GM10248 (cell line): ENCODE measurements at places on chromosomes 4 and X.

DNA sequence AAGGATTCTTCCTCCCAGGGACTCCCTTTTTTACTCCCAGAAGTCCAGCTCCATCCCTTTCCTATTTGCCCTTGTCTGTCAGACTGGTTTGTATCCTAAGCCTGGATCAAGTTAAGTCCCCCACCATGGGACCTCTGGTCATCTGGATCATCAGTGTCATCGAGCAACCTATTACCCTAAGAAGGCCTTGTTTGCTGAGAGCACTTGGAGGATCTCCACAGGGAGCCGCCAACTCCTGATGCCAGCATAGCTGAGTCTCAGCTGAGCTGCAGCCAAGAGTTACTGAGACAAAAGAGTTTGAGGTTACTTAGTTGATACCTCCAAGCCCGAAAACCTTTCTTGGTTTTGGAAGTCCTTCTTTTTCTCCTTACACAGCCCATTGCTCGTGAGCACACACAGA, 10.1 kb upstream of the DAPP1 start:
- DNase-seq = no peak

GRCh38 chrX:19924285-19924684, 36.9 kb upstream of the SH3KBP1 start:
- DNase-seq = no peak

DNA sequence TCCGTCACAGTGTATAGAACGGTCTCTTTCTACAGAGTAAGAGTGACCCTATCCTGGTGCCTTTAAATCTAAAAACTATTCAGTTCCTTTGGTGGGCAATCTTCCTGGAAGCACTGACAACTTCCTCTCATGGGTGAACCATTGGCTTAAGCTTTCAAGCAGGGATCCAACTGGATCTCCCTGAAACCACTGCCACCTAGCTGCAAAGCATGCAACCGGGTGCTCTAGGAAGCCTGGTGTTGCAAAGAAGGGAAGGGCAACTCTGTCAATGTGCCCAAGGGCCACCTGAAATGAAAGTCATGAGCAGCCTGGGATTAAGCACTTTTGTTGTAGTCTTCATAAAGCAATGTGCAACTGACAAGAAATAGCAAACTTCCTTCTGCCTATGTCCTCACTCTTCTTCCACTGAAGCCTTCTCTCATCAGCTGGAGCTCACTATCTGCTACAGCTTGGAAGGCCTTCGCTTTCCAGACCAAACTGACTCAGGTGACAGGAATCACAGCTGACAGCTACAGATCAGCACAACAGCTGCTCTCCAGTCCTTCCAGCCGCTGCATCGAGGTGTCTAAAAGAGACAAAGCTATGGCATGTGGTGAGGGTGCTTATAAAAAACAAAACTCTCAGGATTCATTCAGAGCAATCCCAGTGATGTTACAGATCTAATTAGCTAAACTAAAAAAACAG, 46.1 kb downstream of the SETD7 start:
- no peak for DNase-seq

DNA sequence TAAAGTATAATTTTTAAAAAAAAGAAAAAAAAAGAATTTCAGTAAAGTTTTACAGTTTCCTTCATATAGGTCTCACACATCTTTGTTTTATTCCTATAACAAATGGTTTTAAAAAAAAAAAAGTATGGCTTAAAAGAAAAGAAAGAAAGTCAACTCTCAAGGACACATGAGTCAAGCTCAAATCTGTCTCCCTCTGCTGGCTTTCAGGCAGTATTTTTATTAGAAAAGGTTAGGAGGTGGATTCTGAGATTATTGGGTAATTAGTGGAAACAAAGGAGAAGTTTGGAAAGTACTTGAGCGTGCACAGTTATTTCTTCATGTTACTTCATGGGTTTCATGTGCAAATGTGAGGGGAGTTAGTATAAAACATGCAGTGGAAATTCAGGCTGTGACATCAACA, 36.6 kb upstream of the BTC start:
- no peak for DNase-seq

GRCh38 chrX:49773993-49774392, 55.1 kb upstream of the PAGE4 start:
- DNase-seq = no peak

- DNase-seq = no peak
These were observed 72.0 kb downstream of the NEXMIF start for GRCh38 chrX:74853255-74853654.

GRCh38 chrX:142861557-142861956, 164.2 kb upstream of the SPANXN4 start:
- DNase-seq = no peak

- no peak for DNase-seq
These were observed 126.9 kb downstream of the VCX3B start for GRCh38 chrX:8591501-8591900.

GRCh38 chrX:22666441-22666840, 333.3 kb upstream of the DDX53 start:
- peak; percentile 11 for DNase-seq

DNA sequence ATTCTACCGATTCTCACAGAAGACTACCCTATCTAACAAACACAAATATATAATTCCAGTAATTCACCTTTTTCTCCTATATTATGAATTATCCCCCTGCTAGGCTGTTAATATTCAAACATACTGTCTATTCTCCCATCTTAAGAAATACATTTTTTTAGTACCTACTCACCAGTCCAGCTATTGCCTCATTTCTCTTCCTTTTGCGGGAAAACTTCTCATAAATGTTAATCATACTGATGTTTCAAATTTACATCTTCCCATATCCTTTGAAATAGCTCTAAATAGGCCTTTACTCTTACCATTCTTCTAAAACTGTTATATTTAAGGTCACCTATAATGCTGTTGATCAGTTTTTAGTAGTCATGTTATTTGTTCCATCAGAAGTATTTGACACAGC, 759.1 kb upstream of the SLIT2 start:
- DNase-seq = no peak

- DNase-seq = peak; percentile 32
These were observed 886 bp downstream of the DCLK2 start for GRCh38 chr4:150079081-150079581.

DNA sequence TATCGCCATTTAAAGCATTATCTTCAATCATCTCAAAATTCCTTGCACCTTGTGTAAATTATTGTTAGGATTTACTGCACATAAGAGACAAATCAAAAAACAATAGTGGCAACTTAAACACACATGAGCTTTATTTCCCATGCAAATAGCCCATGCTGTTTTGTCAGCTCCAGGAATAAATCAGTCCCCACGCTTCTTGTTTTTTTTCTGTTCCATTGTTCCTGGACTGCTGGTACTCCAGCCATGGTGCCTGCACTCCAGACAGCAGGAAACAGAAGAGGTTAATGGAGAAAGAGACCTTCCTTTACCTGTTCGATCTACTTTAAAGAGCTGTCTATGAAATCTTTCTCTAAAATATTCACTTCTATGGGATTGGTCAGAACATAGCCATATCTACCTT, 1515.7 kb upstream of the TENM3 start:
- DNase-seq = no peak

- DNase-seq = no peak
These were observed 3.6 kb upstream of the MAGED1 start for GRCh38 chrX:51889851-51890250.
